ENCODE measurements at places on chromosomes 3 and 15. TPM values are rescaled to one million over a fixed set of nuclear protein-coding genes. Genes with fewer than 3 reads are reported as not detected.

- no peak for DNase-seq
- peaks cover 79% of the 10 kb centered on the region for H3K27me3 ChIP-seq
- no peak overlapping the region for H3K27ac ChIP-seq
- no peaks in the 10 kb centered on the region for H3K36me3 ChIP-seq
- peaks cover 28% of the 10 kb centered on the region for H3K4me1 ChIP-seq
Observed at GRCh38 chr15:96362755-96363651, 32.5 kb downstream of the NR2F2 start.

Gene TGM4
- not detected for total RNA-seq

Gene TMC3
- total RNA-seq: 0.55 TPM

Gene ALDH1A3
- 71.2 TPM for total RNA-seq

GRCh38 chr3:42680271-42680670 is 5.1 kb upstream of the KLHL40 start:
- no peak overlapping the region for H3K4me3 ChIP-seq
- H3K36me3 ChIP-seq: no peaks in the 10 kb centered on the region
- no peaks in the 10 kb centered on the region for H3K27me3 ChIP-seq
- H3K4me1 ChIP-seq: peaks cover 18% of the 10 kb centered on the region

Gene MTFMT
- 34.2 TPM for total RNA-seq

DNA sequence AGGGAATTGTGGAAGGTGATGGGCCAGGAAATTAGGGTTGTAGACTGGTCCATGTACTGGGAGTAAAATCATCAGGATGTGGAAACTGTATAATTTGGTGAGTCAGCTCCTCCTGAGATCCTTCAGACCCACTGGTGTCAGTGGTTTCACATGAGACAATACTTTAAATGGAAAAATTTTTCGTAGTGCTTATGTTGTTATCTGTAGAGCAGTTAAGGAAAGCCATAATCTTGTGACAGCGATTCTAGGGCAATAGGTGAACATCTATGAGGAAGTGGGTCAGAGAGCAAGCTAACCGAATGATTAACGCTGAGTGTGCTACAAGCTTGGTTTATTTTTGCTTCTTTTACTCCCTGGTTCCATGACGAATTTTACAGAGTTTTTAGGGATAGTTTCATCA is 200.6 kb downstream of the CADM2 start:
- H3K27me3 ChIP-seq: no peaks in the 10 kb centered on the region
- no peak for DNase-seq
- no peaks in the 10 kb centered on the region for H3K36me3 ChIP-seq
- H3K27ac ChIP-seq: no peak overlapping the region
- H3K4me3 ChIP-seq: no peak overlapping the region

Gene RASL12
- total RNA-seq: 29.1 TPM

Gene TAMM41
- 10.7 TPM for total RNA-seq

DNA sequence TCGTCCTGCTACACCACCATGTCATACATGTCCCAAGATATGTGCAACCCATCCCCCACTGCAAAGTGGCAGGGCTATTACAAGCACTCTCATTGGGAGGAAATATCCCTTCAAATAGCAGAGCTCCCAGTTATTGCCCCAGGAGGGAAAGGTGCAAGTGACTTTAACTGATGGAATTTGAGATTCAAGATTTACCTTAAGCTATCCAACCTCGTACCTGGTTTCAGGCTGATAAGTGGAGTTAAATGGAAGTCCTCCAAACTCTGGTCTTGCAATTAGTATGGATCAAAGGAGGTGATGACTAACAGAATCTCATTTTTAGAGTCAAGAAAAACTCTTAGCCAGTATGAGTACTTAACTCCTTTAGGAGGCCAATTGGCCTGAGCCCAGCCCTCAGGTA is 2.1 kb downstream of the SLCO2A1 start:
- H3K27me3 ChIP-seq: peaks cover 4% of the 10 kb centered on the region
- no peak for DNase-seq
- H3K4me3 ChIP-seq: peak overlapping the region; percentile 59
- H3K4me1 ChIP-seq: no peaks in the 10 kb centered on the region
- no peaks in the 10 kb centered on the region for H3K36me3 ChIP-seq
- no peak overlapping the region for H3K27ac ChIP-seq

- H3K36me3 ChIP-seq: no peaks in the 10 kb centered on the region
- H3K27ac ChIP-seq: no peak overlapping the region
- H3K27me3 ChIP-seq: no peaks in the 10 kb centered on the region
- H3K4me3 ChIP-seq: no peak overlapping the region
Observed at GRCh38 chr3:38545983-38546382, 49.8 kb downstream of the EXOG start.

Gene KBTBD13
- total RNA-seq: not detected

- no peaks in the 10 kb centered on the region for H3K36me3 ChIP-seq
- DNase-seq: no peak
- peaks cover 9% of the 10 kb centered on the region for H3K4me1 ChIP-seq
- no peak overlapping the region for H3K4me3 ChIP-seq
- H3K27ac ChIP-seq: no peak overlapping the region
Observed at GRCh38 chr3:23430781-23431398, 227.8 kb downstream of the UBE2E2 start.

DNA sequence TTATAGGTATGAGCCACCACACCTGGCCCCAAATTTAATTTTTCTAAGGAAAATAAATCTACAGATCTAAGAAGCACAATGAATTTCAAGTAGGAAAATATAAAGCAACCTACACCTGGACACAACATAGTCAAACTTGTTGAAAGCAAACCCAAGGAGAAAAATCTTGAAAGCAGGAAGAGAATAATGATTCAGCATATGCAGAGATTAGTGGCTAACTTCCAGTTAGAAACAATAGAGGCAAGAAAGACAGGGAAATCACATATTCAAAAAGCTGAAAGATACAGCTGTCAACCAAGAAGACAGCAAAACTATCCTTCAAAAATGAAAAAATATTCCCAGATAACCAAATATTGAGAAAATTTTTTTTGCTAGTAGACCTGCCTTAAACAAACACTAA is 49.4 kb downstream of the ZNF148 start:
- peaks cover 19% of the 10 kb centered on the region for H3K36me3 ChIP-seq
- H3K4me3 ChIP-seq: no peak overlapping the region
- H3K4me1 ChIP-seq: peaks cover 10% of the 10 kb centered on the region
- no peak for DNase-seq

Gene SI
- total RNA-seq: not detected

DNA sequence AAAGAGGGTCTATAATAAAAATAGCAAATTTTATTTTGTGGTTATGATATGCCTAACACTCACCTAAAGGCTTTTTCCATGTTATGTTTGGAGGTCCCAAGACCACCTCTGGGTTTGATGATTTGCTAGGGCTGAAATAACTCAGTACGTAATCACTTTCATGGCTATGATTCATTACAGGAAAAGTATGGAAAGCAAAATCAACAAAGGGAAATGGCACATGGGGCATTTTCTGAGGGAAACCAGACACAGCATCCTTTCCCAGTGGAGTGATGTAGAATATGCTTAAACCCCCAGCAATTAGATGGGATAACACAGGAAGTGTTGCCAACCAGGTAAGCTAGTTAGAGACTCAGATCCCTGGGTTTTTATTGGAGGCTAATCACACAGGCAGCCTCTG is 701.6 kb upstream of the CBLB start:
- H3K4me3 ChIP-seq: no peak overlapping the region
- H3K36me3 ChIP-seq: no peaks in the 10 kb centered on the region
- no peak overlapping the region for H3K27ac ChIP-seq
- H3K4me1 ChIP-seq: no peaks in the 10 kb centered on the region

Gene PAK6
- total RNA-seq: 1.4 TPM

- no peaks in the 10 kb centered on the region for H3K27me3 ChIP-seq
- peaks cover 30% of the 10 kb centered on the region for H3K36me3 ChIP-seq
- no peaks in the 10 kb centered on the region for H3K4me1 ChIP-seq
- DNase-seq: no peak
- H3K4me3 ChIP-seq: no peak overlapping the region
Observed at GRCh38 chr15:39960411-39960810, 26.5 kb downstream of the EIF2AK4 start.

- H3K4me1 ChIP-seq: no peaks in the 10 kb centered on the region
- no peak for DNase-seq
- H3K4me3 ChIP-seq: no peak overlapping the region
- no peak overlapping the region for H3K27ac ChIP-seq
Observed at GRCh38 chr15:58457466-58457965, 25.7 kb downstream of the LIPC start.

Gene CCDC39
- total RNA-seq: 1.1 TPM

GRCh38 chr3:110106805-110107204 is 769.5 kb upstream of the DPPA4 start:
- no peak overlapping the region for H3K4me3 ChIP-seq
- DNase-seq: no peak
- H3K27ac ChIP-seq: no peak overlapping the region
- H3K4me1 ChIP-seq: no peaks in the 10 kb centered on the region
- H3K36me3 ChIP-seq: no peaks in the 10 kb centered on the region

- no peaks in the 10 kb centered on the region for H3K4me1 ChIP-seq
- no peak overlapping the region for H3K4me3 ChIP-seq
- H3K27me3 ChIP-seq: no peaks in the 10 kb centered on the region
Observed at GRCh38 chr3:55285156-55285555, 201.9 kb downstream of the WNT5A start.

DNA sequence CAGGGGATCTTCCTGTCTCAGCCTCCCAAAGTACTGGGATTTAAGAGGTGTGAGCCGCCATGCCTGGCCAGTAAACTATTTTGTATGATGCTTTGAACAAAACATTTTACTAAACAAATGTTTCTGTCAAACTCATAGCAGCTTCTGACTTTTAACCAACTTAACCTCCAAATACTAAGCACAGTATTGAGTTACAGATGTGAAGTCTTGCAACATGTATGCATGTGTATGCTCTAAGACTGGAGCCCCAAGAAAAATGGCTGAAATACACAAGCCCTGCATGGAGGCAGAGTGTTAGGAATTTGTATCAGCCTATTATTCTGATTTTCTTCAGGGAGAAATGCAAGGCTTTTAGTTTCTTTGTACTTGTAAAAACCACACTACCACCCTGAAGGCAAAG is 137.1 kb downstream of the CBLB start:
- DNase-seq: no peak
- no peak overlapping the region for H3K27ac ChIP-seq
- H3K27me3 ChIP-seq: no peaks in the 10 kb centered on the region
- H3K36me3 ChIP-seq: no peaks in the 10 kb centered on the region
- no peak overlapping the region for H3K4me3 ChIP-seq

DNA sequence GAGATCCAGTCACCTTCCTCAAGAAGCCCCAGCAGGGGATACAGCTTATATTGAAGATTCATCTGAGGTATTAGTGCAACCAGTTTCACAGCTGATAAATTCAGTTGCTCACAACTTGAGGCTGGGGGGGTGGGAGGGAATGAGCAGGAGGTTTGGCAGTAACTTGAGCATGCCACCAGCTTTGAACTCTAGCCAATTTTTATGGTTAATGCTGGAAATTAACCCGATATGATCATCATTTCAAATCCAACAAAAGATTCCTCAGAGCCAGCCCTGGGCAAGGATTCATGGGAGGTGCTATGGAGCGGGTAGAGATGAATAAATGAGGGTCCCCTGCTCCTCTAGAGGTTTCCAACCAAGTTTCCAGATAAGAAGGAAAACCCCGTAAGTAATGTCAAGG is 73.1 kb upstream of the HES1 start:
- H3K4me3 ChIP-seq: no peak overlapping the region
- no peak overlapping the region for H3K27ac ChIP-seq
- H3K36me3 ChIP-seq: no peaks in the 10 kb centered on the region
- peaks cover 7% of the 10 kb centered on the region for H3K4me1 ChIP-seq

Gene FBXO40
- not detected for total RNA-seq

DNA sequence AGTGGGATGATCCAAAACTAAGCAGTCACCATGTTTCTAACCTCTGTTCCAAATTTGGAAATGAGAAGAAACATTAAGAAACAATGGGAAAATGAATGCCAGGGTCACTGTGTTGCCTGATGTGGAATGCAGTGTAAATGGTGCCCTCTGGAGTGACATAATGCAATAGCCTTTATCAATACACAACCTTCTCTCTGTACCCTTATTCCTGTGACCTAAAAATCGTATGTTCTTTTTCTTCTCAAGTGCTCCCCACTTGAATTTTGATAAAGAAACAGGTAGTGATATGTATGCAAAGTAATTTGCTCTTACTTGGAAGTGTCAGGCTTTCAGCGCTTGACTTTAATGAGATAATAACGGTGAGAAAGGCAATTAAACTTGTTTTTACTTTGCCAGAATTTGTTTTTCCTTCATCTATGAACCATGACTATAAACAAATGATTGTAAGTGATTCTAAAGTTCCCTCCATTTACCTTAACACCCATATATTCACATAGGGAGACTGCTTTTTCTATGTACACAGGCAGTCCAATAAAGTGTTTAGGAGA is 145.8 kb upstream of the THRB start:
- no peak overlapping the region for H3K4me3 ChIP-seq
- no peak overlapping the region for H3K27ac ChIP-seq
- no peaks in the 10 kb centered on the region for H3K4me1 ChIP-seq
- DNase-seq: no peak
- H3K27me3 ChIP-seq: no peaks in the 10 kb centered on the region
- H3K36me3 ChIP-seq: no peaks in the 10 kb centered on the region

GRCh38 chr3:146589899-146590508 is 15.1 kb downstream of the PLSCR5 start:
- no peak overlapping the region for H3K27ac ChIP-seq
- no peak for DNase-seq
- no peaks in the 10 kb centered on the region for H3K36me3 ChIP-seq
- no peaks in the 10 kb centered on the region for H3K27me3 ChIP-seq
- H3K4me3 ChIP-seq: no peak overlapping the region
- no peaks in the 10 kb centered on the region for H3K4me1 ChIP-seq

Gene ATP2C1
- 40.2 TPM for total RNA-seq

GRCh38 chr3:45332901-45333407 is 55.4 kb upstream of the LARS2 start:
- H3K27ac ChIP-seq: no peak overlapping the region
- no peak overlapping the region for H3K4me3 ChIP-seq
- no peaks in the 10 kb centered on the region for H3K4me1 ChIP-seq
- H3K36me3 ChIP-seq: no peaks in the 10 kb centered on the region
- DNase-seq: no peak

DNA sequence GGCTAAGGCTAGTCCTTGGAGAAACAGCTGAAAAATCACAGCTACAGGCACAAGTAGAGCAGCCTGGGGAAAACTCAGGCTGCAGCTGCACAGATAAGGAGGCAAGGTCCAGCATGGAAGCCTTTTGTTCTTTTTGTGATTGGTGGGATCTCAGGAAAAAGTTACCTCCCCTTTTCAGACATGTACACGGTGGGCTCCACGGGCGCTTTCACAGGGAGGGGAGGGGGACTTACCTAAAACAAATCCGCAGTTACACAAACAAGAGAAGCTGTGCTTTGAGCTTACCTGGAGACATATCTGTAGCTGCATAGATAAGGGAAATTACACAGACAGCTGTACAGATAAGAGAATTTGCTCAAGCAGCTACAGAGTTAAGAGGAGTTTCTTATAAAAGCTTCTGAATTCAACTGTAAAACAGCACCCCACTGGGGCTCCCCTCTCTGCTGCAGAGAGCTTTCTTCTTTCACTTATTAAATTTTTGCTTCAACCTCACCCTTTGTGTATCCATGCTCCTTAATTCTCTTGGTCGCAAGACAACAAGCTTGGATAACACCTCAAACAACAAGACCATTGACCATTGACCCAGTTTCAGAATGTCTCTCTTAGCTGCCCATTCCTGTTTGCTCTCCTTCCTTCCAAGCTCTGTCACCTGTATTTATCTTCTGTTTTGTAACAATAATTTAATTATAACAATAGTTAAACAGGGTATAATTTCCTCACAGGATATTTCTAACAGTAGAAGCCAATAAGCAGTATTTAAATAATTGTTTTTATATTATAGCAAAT is 10.9 kb upstream of the CD200 start:
- no peaks in the 10 kb centered on the region for H3K4me1 ChIP-seq
- no peak for DNase-seq
- no peak overlapping the region for H3K27ac ChIP-seq
- H3K36me3 ChIP-seq: no peaks in the 10 kb centered on the region
- no peaks in the 10 kb centered on the region for H3K27me3 ChIP-seq

Data from sigmoid colon (tissue), 7 donors.